Vagina (tissue), 2 donors: ENCODE measurements at places on chromosomes 5 and 9. TPM values are rescaled to one million over a fixed set of nuclear protein-coding genes. Genes with fewer than 3 reads are reported as not detected.

COMMD10 gene
- total RNA-seq: 22.6 TPM

PCDHA12 gene
- total RNA-seq: 0.25 TPM

TAF1L gene
- not detected for total RNA-seq

FAM153A gene
- total RNA-seq: 4.2 TPM

SLC28A3 gene
- total RNA-seq: 10.3 TPM

CDKN2B gene
- 67.0 TPM for total RNA-seq

PCDHB4 gene
- 8.3 TPM for total RNA-seq

ASPN gene
- 2.9 TPM for total RNA-seq

GPRIN1 gene
- total RNA-seq: 0.49 TPM

ARID3C gene
- not detected for total RNA-seq

MARCOL gene
- not detected for total RNA-seq
